SW 1271 (cell line): ENCODE measurements at places on chromosomes 2 and 18.

DNA sequence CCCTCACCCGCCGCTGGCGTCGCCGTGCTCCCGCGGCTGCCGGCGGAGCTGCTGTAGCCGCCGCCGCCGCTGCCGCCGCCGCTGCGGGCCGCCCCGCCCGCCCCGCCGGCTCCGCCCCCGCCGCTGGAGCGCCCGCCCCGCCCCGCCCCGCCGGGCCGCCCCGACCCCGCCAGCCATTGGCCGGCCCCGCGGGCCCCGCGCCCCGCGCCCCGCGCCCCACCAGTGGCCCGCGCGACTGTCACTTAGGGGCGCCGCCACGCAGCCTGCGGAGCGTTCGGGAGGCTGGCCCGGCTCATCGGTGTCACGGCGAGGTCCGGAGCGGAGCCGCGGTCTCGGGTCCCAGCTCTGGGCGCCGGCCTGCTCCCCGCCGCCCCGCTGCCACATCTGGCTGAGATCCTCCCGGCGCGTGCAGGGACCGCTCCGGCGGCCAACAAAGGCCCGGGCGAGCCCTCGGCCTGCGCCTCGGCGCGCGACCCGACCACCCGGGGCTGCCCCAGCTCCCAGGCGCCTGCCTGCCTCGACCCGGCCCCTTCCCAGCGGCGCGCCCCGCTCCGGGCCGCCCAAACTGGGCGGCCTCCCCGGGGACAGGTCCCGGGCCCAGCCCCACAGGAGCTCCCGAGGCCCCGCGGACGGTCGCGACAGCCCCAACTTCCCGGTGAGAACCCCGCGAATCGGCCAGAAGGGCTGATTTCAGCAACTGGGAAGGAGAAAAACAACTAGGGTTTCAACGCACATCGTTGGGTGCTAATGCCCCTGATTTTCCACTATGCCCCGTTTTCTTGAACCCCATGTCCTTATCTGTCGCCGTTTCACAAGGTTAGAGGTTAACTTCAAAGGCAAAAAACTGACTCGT lies at the start of gene MGAT4A:
TSS of gene MGAT4A (minus strand) at position 92 of the 853 bp plus-strand sequence. CDS start 4,800 bp downstream, outside the sequence.
- no peak for DNase-seq

DNA sequence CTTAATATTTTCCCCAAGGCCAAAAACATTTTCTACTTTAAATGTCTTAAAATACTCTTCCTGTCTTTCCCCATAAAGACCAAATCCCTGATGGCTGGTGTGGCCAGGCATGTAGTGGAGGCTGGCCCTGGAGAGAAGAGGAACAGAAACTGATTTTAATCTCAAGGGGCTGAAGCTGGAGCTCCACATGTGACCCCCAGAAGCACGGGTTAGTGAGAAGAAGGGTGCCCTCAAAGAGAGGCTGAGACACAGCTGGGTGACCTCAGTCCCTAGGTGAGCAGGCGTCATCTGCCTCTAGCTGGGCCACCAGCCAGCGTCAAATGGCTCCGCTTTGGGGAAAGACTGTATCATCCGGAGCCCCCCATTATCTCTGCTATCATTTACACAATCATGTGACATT lies 19.3 kb upstream of the TMEM18 start:
- DNase-seq: no peak

DNA sequence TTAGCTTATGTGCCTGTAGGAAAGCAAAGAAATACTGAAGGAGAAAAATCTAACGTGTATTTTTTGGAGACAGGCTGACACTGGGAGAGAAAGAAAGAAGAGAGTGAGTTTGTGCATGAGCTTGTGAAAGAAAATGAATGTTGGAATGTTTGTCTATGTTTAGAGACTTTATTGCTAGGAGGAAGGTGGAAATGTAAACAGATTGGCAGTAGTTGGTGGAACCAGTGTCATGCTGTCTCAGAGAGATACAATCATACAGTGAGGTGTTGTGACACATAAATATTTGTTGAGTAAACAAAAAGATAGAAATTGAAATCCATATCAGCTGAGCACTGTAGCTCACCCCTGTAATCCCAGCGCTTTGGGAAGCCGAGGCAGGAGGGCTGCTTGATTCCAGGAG lies 222.2 kb upstream of the MEIS1 start:
- no peak for DNase-seq

- no peak for DNase-seq
Observed at GRCh38 chr2:137435162-137435561, 529.1 kb upstream of the HNMT start.

DNA sequence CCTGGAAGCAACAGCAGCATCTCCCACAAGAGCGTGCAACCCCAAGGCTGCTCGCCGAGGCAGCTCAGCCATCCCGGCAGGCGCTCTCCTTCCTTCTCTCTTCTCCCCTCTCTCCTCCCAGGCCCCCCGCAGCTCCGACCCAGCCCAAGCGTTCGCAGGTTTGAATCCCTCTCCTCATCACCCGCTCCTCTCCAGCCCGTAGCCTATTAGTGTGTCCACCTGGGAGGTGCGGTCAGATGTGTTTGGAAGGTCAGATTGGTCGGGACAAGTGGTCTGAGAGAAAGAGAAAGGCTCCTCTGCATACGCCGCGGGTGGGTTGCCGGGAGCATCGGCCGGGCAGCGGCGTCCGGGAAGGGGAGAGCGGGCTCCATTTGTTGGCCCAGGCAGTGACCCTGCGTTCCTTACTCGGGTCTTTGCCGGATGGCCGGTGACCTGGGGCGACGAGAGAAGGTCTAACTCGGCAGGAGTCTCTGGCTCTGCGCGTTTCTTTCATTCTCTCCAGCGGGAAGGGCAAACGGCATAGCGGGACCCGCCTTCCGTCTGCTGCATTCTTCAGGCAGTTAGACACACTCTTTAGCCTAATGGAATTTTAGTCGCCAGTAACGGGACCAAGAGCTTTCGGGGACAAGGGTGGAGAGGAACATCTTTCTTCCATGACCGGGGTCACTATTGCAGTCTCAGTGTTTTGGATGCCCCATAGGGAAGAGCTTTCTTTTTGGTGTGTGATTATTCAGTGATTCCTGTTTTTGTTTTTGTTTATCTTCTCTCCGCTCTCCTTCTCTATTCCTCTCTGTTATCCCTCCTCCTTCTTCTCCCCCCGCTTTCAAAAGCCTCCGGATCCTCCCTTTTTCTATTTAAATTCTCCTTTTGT lies 1.1 kb upstream of the TMEFF2 start:
- no peak for DNase-seq

GRCh38 chr18:63997041-63997440 lies 27.2 kb downstream of the SERPINB8 start:
- no peak for DNase-seq

- DNase-seq: no peak
Observed at GRCh38 chr18:71899707-71900472, 644.3 kb downstream of the CBLN2 start.

- no peak for DNase-seq
Observed at GRCh38 chr2:60661073-60661738, 94.9 kb upstream of the PAPOLG start.

DNA sequence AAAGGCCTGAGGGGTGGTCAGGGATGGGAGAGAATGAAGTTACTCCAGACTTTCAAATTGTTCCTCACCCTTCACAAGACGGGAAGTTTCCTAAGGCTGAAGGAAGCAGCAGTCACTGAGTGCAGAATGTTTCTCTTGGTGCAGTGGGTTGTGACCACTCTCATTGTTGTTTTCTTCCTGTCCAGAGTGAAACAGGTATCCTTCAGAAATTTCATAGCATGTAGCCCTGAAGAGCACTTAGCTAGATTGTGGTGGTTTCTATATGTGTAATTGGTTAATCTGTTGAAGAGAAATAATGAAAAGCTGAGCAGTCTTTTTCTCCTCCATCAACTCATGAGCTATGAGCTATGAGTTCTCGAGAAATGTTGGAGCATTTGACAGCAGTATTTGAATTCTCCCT lies 96.8 kb downstream of the GPD2 start:
- no peak for DNase-seq

DNA sequence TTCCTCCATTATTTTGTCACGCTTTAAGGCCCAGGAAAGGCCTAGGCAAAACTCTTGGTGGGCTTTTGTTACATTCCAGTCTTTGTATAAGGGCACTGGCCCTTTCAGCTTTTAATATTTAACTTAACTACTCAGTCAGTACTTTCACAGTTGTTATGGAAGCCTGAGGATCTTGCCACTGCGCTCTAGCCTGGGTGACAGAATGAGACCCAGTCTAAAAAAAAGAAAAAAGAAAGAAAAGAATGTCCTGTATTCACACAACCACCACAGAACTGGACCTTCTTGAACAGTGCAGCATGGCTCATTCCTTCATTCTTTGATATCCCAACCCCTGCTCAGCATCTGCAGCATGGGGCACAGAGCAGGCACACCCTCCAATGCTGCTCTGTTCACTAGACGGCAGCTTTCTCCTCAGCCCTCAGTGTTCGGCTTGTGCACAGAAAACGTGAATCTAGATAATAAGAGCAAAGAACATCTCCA lies 93.4 kb upstream of the MSH2 start:
- DNase-seq: no peak

GRCh38 chr2:55061523-55062344 lies 11.5 kb upstream of the RTN4 start:
- no peak for DNase-seq

GRCh38 chr2:100137866-100138570 lies 4.4 kb downstream of the AFF3 start:
- no peak for DNase-seq

DNA sequence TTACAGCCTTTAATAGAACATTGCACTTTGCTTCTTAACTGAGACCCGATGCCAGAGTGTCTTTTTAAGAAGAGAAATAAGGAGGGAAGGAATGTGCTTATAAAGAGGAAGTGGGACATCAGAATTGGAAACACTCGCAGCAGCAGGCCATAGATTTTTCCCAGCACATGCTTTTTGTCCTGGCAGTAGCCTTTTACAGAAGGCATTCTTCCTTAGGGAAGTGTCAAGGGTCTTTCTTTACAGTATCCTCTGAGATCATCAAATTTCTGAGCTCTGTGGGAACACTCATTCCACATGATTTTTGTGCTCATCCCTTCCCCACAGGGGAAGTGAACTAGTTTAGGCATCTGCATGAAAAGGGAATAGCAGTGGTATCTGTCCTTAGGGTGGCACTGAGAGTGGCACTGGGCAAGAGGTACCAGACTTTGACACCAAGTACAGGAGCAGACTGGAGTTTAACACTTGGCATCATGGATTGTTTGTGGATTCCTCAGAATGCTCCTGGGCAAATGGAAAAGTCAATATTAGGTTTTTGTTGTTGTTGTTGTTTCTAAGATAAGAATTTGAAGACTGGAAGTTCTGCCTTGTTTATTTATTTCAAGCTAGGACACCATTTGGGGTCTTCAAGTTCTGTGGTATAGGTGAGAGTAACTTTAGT lies 4.1 kb downstream of the MYO1B start:
- DNase-seq: no peak

DNA sequence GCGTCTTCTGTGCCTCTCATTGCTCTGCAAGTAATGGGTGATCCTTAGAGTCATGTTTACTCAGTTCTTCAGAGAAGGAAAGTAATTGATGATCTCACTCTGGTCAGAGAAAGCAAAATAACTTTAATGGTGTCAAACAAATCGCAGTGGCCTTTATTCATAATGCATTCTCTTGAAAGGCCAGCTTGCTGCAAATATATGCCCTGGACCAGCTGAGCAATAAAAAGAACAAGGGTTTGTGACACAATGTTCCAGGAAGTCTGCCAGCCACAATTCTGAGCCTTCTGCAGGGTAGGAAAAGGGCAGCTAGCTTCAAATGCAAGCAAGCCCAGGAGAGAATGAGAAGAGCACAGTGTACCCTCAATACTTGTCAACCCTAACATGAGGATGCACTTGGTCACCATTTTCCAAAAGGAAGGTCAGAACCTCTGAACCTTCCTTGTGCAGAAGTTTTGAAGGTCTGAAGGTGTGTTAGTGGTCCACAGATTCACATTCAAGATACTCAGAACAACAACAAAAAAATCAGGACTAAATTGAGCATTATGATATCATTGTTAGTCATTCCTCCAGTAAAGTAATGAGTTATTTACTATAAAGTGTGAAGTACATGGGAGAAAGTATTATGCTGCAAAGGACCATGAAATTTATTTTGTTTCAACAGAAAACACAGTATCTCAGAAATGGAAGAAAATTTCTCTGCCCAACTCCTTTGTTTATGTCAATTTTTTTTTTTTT lies 355.6 kb downstream of the PAX3 start:
- no peak for DNase-seq

GRCh38 chr2:503288-503999 lies 173.8 kb downstream of the TMEM18 start:
- DNase-seq: no peak

DNA sequence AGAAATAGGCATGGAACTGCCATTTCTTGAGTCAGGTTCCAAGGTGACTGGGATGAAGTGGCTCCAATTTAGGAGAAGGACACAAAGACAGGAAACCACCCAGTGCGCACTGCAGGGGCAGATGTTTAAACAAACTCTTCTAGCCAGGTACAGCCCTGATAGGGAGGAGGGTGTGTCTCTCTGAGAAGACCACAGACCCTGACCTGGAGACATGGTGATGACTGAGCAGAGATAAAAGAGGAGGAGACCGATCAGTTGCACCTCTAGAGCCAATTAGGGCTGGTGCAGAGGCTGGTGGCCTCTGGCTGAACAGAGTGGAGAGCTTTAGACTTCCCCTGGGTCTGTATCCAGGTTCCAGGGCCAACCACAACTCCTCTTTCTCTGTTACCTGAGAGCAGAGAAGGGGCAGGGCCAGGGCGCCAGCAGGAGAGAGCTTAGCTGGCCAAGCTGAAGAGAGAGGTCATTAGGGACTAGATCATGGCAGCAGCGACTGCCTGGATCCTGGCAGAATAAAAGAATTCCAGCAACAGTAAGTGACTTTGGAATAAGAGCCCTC lies 5.4 kb upstream of the SPOPL start:
- no peak for DNase-seq

GRCh38 chr18:41396861-41397260 lies 558.2 kb upstream of the PIK3C3 start:
- DNase-seq: no peak

- DNase-seq: no peak
Observed at GRCh38 chr18:55934821-55935220, 346.8 kb upstream of the TCF4 start.

DNA sequence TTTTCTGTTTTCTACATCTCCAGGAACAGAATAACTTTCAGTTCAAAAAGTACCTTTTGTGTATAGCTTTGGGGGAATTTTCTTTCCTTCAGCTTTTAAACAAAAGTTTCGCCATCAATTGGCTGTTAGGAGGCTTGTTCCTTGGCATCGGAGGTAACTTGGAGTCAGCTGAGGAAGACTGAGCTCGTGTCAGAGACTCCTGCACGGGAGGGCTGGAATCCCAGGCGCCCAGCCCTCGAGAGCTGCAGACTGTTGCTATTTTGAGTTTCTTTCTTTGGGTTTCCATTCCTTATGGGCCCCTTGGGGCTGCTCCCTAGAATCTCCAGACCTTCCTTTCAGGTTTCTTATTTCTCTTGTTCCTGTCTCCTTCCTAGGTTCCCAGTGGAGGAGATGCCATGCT lies 8.1 kb downstream of the EMILIN2 start:
- no peak for DNase-seq

DNA sequence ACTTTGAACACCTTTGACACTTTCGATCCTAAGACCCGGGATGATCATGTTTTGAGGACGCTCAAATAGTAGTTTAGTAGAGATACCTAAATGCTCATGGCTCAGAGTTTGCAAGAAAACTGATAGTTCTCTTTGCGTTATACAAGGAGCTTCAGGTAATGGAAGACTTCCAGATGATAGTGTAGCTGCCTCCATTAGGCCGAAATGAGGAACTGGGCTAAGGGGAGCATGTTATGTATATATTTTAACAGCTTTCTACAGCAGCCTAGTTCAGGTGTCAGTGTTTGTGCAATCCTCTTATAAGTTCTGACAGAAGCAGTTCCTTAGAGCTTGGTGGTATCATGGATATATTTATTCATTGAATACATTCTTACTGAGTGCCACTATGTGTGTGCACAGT lies 126.7 kb upstream of the EPC2 start:
- no peak for DNase-seq

- DNase-seq: no peak
Observed at GRCh38 chr2:9665898-9666297, 35.1 kb upstream of the YWHAQ start.

- no peak for DNase-seq
Observed at GRCh38 chr2:30149513-30149912, 2.7 kb downstream of the YPEL5 start.
